ENCODE measurements at places on chromosomes 2 and 18.

DNA sequence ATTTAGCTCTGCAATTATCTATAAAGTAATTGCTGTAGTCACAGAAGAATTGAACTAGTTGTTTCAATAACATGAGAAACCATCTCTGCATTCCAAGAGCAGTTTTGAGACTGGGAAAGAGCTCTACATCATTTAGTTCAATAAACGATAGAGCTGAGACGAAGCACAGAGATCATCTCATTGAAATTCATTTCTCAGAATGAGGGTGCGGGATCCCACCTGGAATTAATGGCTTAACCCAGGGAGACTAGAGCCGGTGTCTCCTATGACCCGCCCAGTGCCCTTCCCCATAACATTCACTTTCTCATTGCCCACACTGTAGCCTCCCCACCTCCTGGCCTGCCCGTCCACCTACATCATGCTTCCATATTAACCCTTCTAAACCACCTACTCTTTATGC, 8.8 kb downstream of the MYCN start:
- no peak for DNase-seq

DNA sequence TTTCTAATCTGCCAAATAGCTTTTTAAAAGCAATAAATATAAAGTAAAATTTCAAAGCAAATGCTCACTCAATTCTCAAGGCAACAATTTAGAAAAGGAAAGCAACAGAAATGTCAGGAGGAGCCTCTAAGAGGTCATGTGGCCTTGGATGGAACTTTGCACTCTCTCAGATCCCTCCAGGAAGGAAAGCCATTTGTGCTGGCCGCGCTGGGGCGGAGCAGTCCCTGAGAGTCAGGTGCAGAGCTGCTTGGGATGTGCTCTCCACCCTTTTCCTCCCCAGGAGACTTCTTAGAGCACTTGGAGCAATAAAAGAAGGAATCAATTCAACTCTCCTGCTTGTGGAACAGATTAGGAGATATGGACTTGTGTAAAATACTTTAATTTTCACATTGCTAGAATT, 379.8 kb upstream of the LINC00305 start:
- no peak for DNase-seq

GRCh38 chr18:1526991-1527390, 622.3 kb downstream of the ADCYAP1 start:
- no peak for DNase-seq

DNA sequence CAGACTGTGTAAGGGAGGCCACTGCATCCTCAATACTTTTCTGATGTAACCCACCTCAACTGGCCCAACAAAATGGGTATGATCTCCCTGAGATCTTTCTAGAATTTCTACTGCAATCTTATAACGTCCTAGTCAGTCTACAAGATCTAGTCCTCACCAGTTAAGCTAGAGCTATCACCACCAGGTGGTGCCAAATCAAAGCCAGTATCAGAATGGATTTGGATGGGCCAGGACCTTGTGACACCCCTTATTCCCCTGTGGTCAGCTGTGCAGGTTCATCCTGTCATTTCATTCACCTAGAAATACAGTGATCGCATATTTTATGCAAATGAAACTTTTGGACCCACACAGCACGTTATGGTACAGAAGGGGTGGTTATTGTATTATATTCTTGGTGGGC, 90.3 kb downstream of the OLA1 start:
- no peak for DNase-seq

- DNase-seq, result peak; percentile 97
These were observed 1007.0 kb upstream of the ACVR2A start for GRCh38 chr2:146837857-146838256.

DNA sequence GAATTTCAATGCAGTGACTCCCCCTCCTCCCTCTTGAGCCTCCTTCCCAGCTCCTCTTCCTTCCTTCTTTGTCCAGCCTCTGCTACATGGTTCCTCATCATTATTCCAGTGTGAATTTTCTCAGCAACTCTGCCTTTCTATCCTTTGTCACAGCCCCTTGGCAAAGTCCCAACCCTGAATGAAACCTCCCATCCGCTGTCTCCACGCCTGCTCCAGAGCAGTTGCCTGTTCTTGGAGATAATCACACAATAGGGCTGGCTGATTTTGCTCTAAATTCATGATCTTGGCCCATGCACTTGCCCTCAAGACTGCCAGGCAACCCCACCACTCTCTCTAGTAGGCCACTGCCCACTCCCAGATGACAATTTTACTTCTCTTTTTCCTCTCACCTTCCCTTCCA, 61.4 kb downstream of the BCL2L11 start:
- DNase-seq, result no peak

- no peak for DNase-seq
These were observed 36.0 kb downstream of the KIF1A start for GRCh38 chr2:240783819-240784621.

- no peak for DNase-seq
These were observed 10.1 kb upstream of the TNFAIP6 start for GRCh38 chr2:151347294-151347693.

GRCh38 chr18:54359233-54359632, 1.5 kb downstream of the C18orf54 start:
- DNase-seq, result no peak

DNA sequence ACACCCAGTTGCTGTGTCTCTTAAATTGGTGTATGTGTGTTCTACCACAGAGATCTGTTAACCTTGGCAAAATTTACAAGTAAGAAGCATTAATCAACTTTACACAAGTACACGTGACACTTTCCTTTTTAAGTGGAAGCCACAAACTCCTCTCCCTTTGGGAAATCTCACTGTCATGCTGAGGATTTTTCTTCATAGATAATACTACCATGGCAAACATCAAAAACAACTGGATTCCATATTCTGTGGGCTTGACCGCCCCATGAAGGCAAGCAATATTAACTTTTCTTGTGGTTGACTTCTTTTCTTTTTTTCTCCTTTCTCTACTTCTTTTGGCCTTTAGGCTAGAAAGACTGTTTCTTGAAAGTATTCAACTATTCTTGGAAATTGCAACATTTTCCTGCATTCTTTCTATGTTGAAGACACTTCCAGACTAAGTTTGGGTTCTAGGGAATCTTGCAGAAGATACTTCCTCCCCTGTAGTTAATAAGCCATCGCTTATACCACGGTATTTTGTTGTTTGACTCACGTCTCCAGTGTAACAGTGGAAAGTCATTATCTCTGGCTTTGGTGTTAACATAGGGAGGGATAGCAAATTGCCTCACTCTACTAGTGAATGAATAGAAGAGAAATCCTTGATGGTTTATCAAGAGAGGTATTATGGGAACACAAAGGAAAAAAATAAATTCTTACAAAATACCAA, 79.5 kb downstream of the SLC8A1 start:
- no peak for DNase-seq

- no peak for DNase-seq
These were observed 4.2 kb downstream of the GEN1 start for GRCh38 chr2:17758118-17758517.

DNA sequence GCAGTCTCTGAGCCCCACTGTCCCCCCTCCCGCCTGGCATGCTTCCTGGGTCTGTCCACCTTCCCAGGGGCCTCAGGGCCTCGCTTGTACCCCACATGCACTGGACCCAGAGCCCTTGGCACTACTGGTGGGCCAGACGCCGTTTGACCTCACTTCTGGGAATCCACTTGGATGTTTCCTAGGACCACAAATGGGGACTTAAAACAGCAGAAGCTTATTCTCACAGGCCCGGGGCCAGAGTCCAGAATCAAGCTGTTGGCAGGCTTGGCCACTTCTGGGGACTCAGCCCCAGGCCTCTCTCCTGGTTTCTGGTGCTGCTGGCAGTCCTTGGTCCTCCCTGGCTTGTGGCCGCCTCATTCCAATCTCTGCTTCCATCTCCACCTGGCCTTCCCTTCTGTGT, 19.6 kb downstream of the ANO7 start:
- DNase-seq, result no peak

DNA sequence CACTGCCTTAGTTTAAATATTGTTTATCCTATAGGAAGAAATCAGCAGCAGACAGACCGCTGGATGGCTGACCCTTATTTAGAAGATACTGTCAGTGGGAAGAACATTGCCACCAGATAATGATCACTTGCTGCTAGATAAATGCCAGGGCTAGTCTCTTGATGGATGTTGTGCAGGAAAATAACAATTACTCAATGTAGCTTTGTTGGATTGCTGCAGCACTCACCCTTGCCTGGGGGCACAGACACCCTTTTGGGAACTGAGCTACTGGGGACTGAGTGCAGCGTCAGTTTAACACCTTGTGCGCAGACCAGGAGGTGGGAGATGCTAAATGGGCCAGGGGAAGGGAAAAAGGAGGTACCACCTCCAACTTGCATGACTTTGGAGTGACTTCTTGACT, 64.2 kb upstream of the CAPN13 start:
- no peak for DNase-seq

DNA sequence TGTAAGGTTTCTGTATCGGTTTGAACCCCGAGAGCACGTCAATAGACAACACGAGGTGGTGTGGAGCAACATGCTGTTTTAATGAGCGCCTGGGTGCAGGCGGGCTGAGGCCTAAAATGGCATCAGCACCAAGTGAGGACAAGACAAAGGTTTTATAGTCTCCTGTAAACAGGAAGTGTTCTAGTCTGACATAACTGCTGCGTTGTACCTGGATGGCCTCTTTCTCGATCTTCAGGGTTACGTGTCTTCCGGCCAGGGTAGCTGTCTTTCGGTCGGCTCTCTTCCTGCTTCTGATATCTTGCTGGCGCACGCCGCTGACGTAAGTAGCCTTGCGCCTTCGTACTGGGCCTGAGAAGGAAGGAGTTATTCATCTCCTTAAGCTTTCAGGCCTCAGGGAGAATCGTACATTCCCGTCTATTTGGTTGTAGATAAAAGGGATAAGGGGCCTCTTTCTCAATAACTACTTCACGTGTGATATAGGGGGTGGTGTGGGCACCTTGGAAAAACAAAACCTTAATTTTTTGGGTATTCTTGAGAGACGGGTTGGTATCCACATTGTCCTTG, 53.5 kb downstream of the KYNU start:
- no peak for DNase-seq

DNA sequence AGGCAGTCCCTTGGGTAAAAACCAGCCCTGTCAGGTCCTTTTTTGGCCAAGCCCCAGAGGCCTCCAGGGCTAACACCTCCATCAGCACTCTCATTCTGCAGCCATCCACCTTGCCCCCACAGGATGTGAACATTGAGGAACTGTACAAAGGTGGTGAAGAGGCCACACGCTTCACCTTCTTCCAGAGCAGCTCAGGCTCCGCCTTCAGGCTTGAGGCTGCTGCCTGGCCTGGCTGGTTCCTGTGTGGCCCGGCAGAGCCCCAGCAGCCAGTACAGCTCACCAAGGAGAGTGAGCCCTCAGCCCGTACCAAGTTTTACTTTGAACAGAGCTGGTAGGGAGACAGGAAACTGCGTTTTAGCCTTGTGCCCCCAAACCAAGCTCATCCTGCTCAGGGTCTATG, 7.3 kb downstream of the IL1F10 start:
- DNase-seq, result no peak

Data from DMS153 (cell line).